ENCODE measurements at places on chromosomes 12 and 14.

DNA sequence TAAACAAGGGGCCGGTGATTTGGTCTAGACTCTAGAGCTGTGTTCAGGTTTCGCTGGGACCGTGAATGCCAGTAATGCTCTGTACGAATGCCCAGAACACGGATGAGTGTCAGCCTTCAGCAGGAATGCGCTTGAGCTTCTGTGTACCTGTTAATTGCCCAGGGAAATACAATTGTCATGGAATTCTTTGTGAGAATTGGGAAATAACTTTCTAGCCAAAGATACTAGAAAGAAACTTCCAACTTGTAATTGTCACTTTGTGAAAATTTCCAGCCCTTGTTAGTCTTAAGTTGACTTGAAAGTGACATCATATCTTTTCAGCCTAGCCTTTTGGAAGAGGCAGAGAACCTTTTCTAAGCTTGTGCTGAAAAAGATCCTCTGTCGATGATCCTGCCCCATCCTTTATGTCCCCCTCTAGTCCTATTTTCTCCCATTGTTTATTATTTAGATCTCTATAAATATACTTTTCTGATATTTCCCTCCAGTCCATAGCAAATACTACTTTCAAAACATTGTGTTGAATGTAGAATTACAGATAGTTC is 2.7 kb downstream of the CHST11 start:
- no peak for DNase-seq

DNA sequence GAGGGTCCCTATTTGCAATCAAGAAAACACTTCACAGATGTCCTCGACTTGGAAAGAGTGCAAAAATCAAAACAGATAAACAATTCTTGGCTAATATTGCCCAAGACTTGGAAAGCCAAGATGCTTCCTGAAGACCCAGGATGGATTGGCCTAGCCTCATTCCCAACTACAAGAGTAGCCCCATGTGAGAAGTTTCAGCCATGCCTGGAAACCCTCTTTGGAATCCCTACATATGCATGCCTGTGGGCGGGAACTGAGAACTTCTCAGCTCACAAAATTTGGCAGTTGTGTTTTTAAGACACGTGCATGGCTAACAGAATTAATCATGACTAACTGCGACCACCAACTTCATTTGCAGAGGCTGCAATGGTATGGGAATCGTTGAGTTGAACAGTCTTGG is 283.2 kb upstream of the TBX3 start:
- no peak for DNase-seq

- no peak for DNase-seq
These were observed at the start of gene LRRC10 for GRCh38 chr12:69610729-69611128. LRRC10 (minus strand) TSS chr12:69610907; CDS start chr12:69610838, 69 bp downstream.

GRCh38 chr12:112362310-112362709 is 19.9 kb downstream of the HECTD4 start:
- DNase-seq = no peak

- DNase-seq = no peak
These were observed 689.6 kb upstream of the SEL1L start for GRCh38 chr14:82223276-82223675.

DNA sequence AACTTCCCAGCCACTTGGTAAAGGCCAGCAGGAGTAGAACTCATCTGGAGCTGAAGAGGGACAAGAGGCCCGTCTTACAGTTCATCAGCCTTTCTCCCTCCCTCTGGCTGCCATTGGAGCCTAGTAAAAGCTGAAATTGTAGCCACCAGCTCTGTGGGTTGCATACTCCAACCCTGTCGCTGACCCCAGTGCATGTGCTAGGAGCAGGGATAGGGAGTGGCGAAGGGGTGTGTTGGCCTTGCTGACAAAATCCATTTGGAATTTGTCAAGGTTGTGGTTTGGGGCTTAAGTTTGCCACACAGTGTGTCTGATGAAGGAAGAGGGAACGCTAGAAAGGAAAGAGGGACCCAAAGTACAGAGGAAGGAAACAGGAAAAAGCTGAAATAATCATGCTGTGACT is 4.0 kb upstream of the ARF3 start:
- no peak for DNase-seq

GRCh38 chr14:69152902-69153151 is at the start of gene DCAF5:
DCAF5 (minus strand) TSS chr14:69153119; CDS start chr14:69152978, 141 bp downstream.
- peak; percentile 97 for DNase-seq

GRCh38 chr14:92427096-92427495 is 86.5 kb upstream of the RIN3 start:
- no peak for DNase-seq

DNA sequence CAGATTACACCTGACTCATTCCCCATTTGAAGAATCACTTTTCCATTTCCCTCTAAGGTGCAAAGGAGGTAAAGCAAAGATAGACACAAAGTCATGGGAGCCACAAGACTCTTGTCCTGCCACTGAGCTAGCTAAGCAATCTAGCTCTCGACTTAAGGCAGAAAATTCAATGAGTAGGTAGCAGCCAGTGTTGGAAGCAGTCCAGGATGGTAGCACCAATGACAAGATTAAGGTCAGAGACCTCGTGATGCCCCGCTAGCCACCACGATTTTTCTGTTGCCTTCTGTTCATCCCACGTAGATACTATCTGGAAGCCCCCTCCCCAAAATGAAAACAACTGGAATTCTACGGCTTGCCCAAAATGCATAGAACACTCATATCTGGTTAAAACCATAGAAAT is 1.4 kb downstream of the VAMP1 start:
- DNase-seq = no peak

GRCh38 chr14:54026671-54027070 is 70.0 kb upstream of the BMP4 start:
- DNase-seq = no peak

DNA sequence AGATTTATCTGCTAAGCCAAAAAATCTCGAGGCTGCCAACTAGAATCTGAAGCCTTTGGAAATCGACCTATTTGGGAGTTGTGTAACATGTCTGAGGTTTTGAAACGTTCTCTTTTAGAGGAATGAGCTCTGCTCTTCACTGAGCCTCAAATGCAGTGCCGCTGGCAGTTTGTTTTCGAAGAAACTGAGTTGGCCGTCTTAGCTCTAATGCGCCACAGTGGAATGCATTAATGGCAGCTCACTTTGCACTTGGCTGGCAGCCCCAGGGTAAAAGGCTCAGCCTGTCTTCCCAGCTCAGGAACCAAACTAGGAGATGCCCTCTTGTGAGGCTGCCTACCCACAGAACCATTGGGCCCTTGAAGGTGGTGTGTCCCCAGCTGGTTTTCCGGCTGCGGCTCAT is 53.8 kb downstream of the SFSWAP start:
- no peak for DNase-seq

DNA sequence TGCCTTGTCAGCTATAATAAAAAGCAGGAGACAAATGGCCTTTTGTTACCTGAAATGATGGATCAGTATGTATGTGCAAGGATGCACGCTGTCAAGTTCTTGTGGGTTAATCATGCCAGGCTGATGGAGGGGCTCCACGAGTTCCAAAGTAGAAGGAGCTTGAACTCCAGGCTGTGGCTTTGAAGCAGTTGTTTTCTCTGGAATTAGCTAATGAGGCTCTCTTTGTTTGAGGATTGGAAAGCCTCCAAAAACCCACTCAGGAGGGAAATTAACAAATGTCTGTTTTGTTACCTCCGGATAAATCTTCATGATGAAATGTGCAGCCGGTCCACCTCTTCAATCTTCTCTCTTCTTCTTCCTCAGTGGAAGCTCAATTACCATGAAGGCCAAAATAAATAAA is 605.5 kb downstream of the DIO2 start:
- DNase-seq = no peak

DNA sequence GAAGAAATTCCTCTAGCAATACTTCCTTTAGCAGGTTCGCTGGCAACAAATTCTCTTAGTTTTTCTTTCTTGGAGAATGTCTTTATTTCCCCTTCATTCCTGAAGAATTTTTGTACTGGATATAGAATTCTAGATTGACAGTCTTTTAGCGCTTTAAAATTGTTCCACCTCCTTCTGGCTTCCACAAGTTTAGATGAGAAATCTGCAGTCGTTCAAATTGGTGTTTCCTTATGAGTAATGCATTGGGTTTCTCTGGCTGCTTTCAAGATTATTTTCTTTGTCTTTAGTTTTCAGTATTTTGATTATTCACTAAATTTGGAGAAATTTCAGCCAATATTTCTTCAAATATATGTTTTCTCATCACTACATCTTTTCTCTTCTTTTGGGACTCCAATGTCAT is 33.3 kb upstream of the FGF6 start:
- DNase-seq = no peak

GRCh38 chr12:5295996-5296395 is 135.9 kb upstream of the NTF3 start:
- DNase-seq = no peak

GRCh38 chr12:71865757-71866536 is 26.4 kb downstream of the TBC1D15 start:
- DNase-seq = no peak

DNA sequence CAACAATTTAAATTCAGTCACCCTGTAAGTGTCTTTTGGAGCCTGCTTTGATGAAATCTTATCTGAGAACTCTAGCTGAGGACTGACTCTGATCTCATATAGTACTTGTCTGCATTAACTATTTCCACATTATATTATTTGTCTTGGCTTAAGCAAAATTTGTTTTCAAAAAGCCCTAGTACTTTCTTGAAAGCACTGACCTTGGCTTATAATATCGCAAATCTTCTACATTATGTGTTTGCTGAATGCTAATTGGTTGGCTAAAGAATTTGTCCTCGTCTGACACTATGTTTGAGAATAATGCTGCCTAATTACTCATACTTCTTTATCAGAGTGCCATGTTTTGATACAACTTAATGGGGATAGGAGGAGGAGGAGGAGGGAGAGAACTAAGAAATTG is 46.9 kb upstream of the FLRT2 start:
- no peak for DNase-seq

DNA sequence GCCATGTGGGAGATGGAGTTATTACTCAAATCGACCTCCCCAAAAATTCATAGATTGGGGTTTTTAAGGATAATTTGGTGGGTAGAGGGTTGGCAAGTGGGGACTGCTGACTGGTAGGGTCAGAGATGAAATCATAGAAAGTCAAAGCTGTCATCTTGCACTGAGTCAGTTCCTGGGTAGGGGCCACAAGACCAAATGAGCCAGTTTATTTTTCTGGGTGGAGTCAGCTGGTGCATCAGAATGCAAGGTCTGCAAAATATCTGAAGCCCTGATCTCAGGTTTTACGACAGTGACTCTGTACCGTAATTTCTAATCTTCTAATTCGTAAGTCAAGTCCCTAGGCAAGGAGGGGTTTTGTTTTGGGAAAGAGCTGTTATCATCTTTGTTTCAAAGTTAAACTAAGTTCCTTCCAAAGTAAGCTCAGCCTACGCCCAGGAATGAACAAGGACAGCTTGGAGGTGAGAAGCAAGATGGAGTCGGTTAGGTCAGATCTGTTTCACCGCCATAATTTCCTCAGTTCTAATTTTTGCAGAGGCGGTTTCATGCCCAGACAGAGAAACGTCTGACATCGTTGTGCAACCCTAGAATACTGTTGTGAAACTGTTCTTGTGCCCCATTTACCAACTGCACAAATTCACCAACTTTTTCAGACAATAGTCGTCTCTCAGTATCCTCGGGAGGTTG is 104.5 kb upstream of the SFSWAP start:
- no peak for DNase-seq

DNA sequence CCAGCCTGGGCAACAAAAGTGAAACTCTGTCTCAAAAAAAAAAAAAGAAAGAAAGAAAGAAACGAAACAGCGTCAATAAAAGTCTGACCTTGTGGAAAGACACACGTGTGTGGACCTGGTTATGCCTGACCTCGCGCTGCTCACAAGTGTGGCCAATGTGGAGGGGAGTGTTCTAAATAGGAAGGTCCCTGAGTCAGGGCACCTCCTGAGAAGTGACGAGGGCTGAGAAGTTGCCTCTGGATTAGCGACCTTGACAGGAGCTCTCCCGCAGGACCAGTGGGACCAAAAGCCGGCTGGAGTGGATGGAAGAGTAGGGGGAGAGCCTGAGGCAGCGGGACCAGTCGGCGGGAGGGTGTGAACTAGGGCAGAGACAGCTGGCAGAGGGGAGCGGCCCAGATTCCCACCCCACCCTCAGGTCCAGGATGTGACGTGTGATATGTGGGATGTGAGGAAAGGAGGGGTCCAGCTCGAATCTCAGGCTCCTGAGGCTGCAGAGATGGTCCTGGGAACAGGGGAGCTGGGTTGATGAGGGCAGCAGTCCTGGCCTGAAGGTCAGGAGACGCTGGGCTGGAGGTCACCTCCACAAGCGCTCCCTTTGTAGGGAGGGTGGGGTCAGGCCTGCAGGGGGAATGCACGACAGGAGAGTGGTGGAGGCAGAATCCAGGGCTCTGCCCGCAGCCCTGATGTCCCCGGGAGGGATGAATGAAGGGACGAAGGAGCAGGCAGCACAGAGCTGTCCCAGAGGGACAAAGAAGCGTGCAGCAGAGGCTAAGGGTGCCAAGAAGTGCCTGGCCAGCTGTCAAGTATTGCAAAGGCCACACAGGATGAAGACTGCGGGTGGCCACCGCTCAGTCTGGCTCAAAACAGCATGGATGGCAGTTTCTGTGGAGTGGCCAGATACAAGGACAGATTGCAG is 24.8 kb upstream of the GPR68 start:
- no peak for DNase-seq

DNA sequence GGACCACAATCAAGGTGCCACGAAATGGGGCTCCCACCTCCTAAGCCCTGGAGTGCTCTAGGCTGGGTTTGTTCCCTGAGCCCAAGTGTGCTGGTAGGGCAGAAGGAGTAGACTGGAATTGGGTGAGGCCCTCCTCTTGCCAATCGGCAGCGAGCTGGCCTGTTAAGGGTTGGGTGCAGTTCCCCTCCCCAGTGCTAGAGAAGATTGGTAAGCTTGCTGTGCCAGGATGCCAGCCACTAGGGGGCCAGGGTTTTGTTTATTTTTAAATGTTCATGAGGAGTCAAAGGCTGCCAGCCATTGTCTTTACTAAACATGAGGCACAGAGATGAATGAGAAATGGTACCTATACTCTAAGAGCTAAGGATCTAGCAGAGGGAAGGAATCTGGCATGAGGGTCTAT is 79.7 kb downstream of the SPTB start:
- no peak for DNase-seq

- DNase-seq = no peak
These were observed 179.0 kb downstream of the FOXN3 start for GRCh38 chr14:89237921-89238529.

GRCh38 chr12:64669270-64669842 is 59.1 kb downstream of the RASSF3 start:
- peak; percentile 70 for DNase-seq

GRCh38 chr12:110733089-110733715 is 9.5 kb downstream of the PPP1CC start:
- DNase-seq = peak; percentile 2
